ENCODE measurements at places on chromosomes 12 and 14.

- ATAC-seq, result no peak
These were observed 140.3 kb downstream of the GCH1 start for GRCh38 chr14:54762296-54762695.

GRCh38 chr12:120833849-120834248 is 70.3 kb downstream of the SPPL3 start:
- ATAC-seq, result no peak

DNA sequence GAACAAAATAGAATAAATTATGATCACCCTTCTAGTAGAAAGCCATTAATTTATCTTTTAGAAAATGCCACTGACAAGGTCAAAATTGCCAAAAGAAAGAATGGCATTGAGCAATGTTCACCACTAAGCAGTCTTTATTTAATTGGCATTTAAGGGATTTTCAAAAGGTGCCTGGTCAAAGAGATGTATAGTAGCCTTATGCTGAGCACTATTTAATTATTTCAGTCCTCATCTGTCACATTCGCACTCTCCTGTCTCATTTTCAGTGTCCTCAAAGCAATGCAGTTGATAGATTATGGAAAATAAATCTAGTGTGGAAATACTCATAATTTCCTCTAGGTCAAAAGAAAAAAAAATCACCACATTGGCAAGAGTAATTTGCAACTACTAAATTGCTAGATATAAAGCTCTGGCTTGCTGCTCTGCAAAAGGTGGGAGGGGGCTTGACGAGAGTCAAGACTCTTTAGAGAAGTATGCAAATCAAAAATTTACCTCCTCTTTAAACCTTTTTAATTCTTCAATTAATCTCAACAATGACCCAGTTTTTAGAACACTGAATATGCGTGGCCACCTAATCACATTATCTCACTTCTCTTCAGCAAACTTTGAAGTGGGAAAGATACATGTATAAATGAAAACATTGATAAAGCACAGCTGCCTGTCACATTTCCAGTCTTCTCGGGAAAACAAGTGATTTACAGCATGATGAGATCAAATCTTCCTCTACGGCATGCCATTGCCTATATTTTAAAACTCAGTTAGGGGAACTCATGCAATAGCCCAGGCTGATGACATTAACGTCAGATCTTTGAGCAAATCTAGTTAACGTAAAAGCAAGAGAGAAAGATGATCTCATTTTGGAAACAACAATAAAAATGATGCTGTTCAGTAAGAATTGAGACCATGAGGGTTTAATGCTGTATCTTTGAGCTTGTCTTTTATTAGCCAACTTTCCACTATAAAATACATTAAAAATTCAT is 373.1 kb upstream of the DCN start:
- ATAC-seq, result no peak

- ATAC-seq, result no peak
These were observed 18.8 kb downstream of the MVK start for GRCh38 chr12:109592195-109592904.

- peak; percentile 74 for ATAC-seq
These were observed 91.4 kb upstream of the CPM start for GRCh38 chr12:69024413-69024812.
